Caco-2 (cell line): ENCODE measurements at places on chromosomes 4 and X. TPM values are rescaled to one million over a fixed set of nuclear protein-coding genes. Genes with fewer than 3 reads are reported as not detected.
A peak's percentile ranks its signal among the peaks of the same experiment; 100 is the strongest.

Gene RRH
- total RNA-seq, result 0.34 and 0.37 TPM in 2 replicates

DNA sequence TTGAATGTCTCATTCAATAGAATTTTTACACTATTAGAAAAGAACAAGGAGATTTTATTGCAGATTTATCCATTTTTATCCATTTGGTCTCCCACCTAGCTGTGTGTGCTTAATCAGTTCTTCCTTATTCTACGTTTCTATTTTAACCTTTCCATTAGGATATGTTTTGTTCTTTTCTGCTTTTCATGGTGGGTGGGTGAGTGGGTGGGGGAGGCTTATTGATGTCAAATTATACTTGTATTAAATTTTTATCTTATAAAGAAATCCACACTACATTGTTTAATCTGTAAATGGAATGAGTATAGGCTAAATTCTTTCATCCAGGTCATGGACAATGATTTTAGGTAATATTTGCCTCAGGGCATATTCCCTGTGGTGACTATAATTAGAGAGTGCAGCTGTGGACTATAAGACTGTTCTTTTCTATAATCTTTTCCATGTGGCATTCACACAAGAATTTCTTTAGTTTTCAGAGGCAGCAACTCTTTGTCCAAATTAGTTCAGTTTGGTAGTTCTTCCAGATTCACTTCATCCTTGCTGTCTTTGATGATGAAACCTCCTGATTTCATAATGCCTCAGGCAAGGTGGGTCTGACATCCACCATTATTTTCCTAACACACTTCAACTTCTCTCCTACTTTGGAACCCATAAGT, 2451.8 kb downstream of the PCDH7 start:
- DNase-seq, result no peak

Gene CYSLTR1
- total RNA-seq, result not detected in 2 replicates

Gene SLC16A2
- 0.34 and 0.58 TPM in 2 replicates for total RNA-seq

Gene RPA4
- 0.39 and 0.75 TPM in 2 replicates for total RNA-seq

DNA sequence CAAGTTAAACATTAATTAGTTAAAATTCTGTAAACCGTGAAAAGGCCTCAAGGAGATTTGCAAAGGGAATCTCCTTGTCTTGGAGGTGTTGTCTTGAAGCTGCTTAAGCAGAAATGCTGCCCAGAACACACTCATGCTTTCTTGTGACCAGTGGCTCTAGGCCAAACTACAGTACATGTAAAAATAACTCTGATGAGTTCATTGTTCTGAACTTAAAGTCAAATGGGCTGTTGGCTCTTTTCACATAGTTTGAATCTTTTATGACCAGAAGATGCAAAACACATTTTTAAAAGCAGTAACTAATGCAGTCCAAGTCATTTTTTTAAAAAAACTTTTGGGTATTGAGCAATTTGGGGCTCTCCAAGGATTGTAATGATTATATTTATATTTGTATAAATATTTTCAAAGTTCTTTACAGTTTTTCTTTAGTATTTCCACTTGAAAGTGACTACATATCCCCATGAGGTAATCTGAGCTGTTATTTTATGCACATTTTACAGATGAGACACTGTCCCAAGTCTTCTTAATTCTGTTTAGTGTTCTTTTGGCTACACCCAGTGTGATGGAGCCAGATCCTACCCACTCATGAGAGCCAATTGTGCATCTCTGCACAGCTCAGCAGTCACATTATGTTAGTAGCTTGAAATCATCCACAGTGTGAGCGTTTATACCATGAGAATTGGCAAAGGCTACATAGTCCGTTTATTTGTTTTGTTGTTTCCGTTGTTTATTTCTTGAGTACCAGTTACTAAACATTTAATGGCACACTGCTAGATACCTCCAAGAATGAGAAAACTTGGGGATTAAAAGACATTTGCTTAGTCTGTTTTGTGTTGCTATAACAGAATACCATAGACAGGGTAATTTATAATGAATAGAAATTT, 112.8 kb upstream of the ATXN3L start:
- no peak for DNase-seq

Gene RTL5
- total RNA-seq, result 2.2 and 2.5 TPM in 2 replicates

Gene FGD1
- total RNA-seq, result 4.1 and 4.2 TPM in 2 replicates

GRCh38 chrX:82029571-82030218, 827.8 kb downstream of the SH3BGRL start:
- DNase-seq, result peak; percentile 30

DNA sequence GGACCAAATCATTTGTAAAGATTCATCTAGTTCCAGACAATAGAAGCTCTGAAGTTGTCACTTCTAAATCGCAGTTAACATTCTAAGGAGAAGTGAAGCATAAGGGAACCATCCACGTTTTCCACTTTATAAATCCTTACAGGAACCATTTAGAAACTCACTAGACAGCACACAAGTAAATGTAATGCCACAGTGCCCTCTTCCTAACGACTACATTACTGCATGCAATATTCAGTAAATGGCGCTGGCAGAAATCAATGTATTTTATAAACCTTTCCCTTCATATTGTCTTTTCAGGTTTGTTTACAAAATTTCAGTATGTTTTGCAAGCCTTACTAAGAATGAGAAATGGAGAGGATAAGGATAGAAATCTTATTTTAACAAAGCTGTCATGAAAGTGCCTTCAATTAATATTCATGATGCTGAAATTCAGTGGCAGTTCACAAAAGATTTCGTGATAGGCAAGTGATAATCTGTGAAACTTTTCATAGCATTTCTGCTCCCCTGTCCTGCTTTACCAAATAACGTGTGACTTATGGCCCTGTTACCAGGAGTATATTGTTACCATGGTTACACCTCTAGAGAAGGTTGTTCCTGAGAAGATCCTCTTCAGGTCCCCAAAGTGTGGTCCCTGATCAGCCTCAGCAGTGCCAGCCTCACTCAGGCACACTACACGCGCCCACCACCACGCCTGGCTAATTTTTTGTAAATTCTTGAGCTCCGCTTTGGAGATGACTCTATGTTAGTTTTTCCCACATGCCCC, 54.2 kb downstream of the TMA16 start:
- no peak for DNase-seq

DNA sequence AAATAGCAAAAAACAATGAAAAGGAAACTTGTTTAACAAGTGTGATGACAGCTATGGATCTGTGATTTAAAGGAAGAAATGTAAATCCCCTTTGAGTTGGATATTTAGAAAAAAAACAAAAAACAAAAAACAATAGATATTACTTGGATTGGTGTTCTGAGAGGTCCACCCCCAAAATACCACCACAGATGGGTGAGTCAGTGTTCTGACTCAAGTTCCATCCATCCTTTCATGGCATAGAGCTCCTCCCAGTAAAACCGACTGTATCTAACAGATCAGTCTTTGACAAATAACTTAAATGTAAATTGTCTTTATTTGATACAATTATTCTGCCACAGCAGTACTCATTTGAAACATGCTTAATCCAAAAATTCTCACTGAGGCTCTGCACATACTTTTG, 27.4 kb downstream of the TMPRSS11B start:
- DNase-seq, result no peak

- no peak for DNase-seq
Observed at GRCh38 chr4:186537843-186538521, 17.4 kb downstream of the MTNR1A start.

- DNase-seq, result no peak
Observed at GRCh38 chr4:38290366-38290765, 330.2 kb downstream of the PTTG2 start.

Gene VCX2
- not detected in 2 replicates for total RNA-seq

DNA sequence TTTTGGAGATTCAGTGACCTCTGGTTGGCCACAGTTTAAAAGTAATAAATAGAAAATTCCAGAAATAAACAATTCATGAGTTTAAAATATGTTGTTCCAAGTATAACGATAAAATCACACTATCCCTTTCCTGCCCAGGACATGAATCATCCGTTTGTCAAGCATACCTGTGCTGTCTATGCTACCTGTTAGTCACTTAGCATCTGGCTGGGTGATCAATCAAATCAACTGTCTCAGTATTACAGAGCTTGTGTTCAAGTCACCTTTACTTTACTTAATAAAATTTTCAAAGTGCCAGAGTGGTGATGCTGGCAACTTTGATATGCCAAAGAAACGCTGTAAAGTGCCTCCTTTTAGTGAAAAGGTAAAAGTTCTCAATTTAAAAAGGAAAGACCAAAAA, 979.5 kb upstream of the NDST4 start:
- no peak for DNase-seq

DNA sequence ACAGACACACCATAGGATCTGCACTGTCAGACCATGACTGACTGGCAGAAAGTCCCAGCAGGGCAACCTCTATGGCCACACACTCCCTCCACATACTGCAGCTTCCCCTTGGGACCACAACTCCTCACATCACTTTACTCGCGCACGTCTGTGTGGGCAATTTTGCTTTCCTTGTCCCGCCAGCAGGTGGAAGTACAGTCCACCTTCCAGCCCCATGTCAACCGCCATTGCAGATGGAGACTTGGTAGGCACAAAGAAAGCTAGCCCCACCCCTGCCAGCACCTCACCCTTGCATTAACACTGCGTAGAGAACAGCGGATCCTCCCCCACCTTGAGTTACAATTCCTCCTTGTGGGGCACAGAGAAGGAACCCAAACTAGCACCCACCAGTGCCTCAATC, 74.4 kb upstream of the NAP1L2 start:
- DNase-seq, result no peak

Gene FGFR3
- total RNA-seq, result 112 and 132 TPM in 2 replicates

GRCh38 chr4:156422576-156422975, 468.9 kb upstream of the CTSO start:
- no peak for DNase-seq

Gene HSD17B13
- 0.14 TPM in 2 replicates for total RNA-seq

Gene CCNQ
- 23.8 and 26.3 TPM in 2 replicates for total RNA-seq

DNA sequence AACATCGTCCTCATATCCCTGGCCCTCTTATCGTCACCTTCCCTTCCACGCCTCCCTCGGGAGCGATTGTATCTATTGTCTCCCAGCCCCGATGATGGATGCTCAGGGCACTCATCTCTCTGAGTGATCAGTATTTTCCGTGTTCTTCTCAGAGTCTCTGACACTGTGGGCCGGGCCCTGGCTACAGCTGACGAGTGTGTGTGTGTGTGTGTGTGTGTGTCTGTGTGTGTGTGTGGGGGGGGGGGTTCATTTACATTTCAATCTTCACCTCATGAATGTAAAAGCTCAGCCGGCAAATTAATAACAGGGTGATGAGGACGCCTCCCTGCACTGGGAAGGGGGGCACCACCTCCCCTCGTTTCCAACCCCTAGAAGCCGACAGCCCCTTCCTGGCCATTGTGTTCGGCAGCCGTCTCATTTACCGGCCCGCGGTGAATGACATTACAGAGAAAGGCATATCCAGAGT, 159.5 kb downstream of the SHOX start:
- DNase-seq, result no peak

DNA sequence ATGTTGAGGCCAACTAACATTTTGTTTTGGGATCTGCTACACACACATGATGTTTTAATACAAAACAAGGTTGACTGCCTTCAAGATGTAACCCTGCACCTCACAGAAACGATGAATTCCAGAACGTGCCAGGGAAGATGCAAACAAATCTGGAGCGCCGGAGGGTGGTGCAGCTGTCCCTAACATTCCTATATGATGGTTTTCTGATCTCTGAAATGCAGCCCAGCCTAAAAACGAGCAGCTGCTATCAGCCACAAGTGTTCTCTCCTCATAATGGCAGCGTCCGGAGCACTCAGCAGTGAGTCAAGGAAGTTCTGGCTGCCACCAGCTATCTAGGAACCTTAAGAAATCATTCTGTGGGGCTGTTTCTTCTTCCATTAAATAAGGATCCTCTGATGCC, 333.4 kb downstream of the NR3C2 start:
- DNase-seq, result no peak

Gene NDNF
- total RNA-seq, result 3.4 and 3.7 TPM in 2 replicates

Gene HAND2
- not detected in 2 replicates for total RNA-seq

DNA sequence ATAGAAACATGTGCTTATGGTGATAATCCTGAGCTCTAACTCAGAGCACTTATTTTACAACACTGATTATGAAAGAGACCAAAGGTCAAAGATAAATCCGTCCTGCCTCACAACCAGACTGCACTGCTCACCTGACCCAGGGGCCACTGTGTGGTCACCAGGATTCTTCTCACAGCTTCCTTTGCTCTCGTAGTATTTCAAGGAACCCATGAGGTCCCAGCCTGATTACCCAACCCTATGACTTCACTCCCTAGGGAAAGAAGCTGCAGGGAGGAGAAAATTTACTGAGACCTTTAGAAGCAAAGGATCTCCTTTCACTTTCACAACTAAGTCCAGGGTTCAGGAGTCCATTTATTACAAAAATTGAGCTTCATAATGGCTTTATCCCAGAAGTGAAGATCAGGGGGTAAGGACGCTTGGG, 9.6 kb downstream of the SLC25A5 start:
- peak; percentile 86 for DNase-seq
